ENCODE measurements at places on chromosomes 11 and 22.

DNA sequence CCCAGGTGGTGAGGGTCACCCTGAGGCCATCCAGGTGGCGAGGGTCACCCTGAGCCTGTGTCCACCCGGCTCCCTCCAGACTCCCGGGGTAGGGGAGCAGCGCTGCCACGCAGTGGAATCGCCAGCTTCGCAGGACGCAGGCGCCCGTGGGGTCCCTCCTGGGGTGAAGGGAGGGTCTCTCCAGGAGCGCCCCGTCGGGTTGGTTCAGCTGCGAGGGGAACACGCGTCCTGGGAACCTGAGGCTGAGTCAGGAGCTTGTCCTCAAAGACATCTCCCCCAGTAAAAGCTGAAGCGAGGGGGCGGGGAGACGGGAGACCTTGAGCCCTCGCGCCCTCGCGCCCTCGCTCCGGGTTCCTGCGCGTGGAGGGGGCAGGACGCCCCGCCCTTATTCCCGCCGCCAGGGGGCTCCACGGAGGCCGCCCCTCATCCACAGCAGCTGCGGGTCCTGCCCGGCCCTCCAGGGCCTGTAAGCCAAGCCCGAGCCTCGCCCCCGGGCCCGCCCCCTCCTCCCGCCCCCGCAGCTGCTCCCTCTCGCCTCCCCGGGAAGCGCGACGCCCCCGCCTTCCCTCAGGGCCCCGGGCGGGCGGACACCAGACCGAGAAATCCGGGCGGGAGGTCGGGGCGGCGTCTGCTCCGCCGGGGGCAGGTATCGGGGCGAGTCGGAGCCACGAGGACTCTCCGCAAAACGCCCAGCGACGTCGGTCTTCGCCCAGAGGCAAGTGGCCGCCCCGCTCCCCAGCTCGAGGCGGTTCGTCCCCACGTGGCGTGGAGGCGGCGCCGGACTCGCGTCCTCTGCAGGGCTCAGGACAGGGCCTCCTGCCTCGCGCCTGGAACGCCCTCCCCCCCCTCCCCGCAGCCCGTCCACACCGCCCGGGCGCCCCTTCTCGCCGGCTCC is 22.8 kb downstream of the PIM3 start:
- no peak for DNase-seq

GRCh38 chr11:134537941-134538340 is 125.9 kb upstream of the B3GAT1 start:
- DNase-seq, result no peak

DNA sequence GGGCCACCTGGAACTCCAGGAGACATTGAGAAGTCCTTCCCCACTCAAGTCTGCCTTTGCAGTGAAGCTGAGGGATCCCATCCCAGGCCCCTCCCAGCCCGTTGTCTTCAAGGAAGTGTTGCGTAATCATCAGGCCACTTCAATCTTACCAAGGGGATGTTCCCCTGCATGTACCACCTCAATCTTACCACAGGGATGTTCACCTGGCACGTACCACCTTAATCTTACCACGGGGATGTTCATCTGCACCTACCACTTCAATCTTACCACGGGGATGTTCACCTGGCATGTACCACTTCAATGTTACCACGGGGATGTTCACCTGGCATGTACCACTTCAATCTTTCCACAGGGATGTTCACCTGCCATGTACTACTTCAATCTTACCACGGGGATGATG is 108.0 kb upstream of the SYN3 start:
- no peak for DNase-seq

DNA sequence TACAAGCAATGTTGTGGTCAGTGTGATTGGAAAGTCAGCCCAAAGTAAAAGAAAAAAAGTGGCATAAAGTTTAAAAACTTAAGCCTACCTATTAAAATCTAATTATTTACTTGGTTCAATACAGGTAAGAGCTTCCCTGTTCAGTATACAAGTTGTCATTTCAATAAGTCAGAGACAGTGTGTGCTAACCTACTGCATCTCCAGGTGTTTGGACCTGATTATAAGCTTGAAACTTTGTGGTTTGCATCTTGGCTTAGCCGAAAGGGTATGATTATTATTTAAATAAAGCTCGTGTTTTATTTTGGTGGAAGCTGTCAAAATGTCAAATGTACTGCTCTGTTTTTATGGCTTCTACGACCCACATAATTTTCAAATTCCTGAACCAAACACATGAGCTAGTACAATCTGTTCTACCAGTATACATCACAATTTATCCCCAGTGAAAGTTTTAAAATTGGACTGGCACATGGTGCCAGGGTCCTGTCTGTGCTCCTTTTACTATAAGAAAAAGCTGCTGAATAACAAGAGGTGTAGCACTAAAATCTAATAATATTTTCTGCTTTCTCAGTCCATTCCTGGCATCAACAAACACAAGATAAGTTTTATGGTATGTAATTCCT is 103.9 kb upstream of the ANO3 start:
- DNase-seq, result no peak

DNA sequence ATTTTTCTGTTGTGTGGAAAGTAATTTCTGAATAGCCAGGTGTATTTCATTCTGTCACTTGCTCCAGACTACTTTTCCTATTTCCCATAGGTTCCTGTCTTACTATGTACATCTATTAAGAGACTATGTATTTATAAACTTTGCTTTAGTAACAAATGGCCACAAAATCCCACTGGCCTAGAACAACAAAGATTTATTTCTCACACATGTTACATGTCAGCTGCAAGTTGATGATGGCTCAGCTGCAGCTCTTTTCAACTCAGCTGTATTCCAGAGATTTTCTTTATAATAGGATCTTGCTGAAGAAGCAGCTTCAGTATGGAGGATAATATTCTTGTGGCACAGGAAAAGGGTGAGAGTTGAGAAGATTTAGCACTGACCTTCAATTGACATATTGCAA is 539.6 kb upstream of the LRRC4C start:
- DNase-seq, result no peak

GRCh38 chr22:29617922-29618629 is 14.6 kb downstream of the NF2 start:
- DNase-seq, result no peak

DNA sequence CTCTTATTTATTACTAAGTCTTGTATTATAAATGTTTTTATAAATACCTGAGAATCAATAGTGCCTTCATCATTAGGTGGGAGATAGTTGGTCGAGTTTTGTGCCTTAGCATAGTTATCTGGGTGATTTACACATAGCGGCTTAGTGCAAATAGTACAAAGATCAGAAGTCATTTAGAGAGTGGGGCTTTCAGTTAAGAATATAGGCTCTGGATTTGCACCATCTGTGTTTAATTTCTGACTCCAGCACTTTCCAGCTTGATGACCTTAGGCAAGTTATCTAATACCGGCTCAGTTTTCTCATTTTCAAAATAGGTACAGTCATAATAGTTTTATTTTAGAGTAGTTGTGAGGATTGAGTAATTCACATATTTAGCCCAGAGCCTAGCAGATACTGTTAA is 26.4 kb downstream of the PDE3B start:
- no peak for DNase-seq

DNA sequence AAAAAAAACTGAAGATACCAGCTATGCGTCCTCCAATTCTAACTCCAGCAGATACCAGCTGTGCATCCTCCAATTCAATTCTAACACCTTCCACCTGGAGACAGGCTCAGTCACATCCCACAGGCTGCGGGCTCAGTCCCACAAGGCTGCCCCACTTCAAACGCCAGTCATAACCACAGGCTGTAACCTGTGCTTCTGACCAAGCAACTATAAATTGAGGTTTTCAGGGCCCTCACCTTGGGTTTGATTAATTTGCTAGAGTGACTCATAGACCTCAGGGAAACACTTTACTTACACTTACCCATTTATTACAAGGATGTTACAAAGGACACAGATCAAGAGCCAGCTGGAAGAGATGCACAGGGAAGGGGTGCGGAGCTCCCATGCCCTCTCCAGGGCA is 32.4 kb upstream of the MSANTD2 start:
- DNase-seq, result no peak

DNA sequence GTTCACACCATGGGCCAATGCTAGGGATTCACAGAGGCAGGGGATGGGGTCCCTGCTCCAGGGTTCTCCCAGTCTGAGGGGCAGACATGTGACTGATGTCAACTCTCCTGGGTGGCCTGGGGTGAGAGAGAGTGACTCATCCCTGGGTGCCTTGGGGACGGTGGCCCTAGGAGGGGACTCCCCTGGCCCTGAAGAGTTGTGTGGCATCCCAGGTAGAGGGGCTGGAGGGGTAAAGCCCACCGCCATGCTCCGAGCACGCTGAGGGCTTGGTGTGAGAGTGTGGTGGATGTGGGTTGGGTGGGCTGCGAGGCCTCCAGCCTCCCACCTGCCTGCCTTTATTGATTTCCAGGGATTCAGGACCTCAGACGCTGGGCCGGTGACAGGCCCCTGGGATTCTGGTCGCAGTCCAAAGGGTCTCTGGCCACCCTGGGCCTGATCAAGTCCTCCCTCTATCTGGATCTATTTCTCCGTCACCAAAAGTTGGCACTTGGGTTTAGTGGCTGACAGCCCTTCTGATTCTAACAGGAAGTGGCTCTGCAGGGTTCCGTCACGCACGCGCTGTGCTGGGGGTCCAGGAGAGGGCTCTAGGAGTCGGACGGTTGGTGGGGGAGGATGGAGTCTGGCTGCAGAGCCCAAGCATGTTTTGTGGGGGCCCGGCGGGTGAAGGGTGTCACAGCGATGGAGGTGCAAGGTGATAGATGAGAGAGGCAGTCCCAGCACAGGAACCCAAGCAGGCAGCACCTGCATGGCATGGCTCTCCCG is 27.3 kb upstream of the WNT7B start:
- DNase-seq, result no peak

GRCh38 chr11:116811194-116811593 is 11.9 kb downstream of the APOA4 start:
- no peak for DNase-seq

DNA sequence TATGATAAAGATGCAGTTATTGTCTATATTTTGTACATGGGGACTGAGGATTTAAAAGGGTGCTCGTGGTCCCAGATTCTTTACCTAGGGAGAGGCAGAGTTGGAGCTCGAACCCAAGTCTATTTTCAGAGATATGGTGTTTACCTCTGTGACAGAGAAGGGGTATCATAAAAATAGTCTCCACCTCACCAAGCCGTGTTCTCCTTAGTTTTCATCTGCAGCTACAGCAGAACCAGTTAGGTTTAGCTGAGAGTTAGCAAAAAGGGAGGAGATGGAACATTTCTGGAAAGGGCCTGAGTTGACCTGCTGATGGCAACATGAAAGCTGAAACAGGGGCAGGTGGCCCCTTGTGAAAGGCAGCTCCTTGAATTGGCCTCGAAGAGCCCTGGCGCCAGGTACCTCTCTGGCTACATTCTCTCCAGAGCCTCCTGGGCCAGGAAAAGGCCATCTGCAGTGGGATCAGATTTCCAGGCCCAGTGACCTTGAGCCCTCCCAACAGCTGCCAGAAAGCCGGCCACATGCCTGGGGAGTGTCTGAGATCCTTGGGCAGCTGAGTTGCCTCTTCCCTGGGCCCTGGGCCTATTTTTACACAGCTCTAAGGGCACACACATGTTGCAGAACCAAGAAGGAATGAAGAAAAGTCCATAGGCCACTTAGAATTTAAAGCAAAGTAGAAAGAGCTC is 136.6 kb downstream of the NAV2 start:
- no peak for DNase-seq

- DNase-seq, result no peak
Measured at GRCh38 chr11:127017482-127017881, 16.9 kb upstream of the KIRREL3 start.

DNA sequence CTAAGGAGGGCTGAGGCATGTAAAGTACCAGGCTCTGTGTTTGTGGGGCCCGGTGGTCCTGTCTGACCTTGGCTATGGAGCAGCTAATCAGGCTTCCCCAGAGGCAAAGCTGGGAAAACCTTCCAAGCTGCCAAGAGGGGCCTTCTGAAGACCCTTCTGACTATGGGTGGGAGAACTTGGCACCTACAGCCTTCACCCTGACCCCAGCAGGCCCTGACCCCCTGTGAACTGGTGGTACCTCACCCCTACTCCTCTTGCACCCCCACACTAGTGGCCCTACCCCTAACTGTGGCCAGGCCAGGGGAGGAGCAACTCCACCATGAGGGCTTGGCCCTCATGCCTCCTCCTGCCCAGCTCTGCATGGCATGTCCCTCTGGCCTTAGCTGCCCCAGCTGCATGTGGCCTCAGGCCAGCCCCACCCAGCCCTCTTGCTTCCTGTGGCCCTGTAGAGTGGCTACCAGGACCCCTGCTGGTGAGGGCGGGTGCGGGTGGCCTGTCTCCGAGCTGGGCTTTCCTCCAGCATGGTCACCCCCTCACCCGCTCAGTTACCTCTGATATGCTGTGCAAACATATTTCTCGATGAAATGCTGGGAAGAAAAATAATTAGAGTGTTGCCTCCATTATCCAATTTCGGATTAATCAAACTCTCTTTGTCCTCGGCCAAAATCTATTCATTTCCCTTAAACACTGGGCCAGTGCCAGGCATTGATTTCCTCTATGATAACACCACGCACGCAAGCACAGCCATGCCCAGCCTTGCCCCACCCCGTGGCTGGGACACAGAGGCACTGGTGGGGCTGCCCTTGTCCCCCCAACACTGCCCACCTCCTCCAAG is 7.5 kb downstream of the GNAZ start:
- DNase-seq, result no peak

GRCh38 chr11:96875712-96876111 is 485.9 kb downstream of the JRKL start:
- no peak for DNase-seq

DNA sequence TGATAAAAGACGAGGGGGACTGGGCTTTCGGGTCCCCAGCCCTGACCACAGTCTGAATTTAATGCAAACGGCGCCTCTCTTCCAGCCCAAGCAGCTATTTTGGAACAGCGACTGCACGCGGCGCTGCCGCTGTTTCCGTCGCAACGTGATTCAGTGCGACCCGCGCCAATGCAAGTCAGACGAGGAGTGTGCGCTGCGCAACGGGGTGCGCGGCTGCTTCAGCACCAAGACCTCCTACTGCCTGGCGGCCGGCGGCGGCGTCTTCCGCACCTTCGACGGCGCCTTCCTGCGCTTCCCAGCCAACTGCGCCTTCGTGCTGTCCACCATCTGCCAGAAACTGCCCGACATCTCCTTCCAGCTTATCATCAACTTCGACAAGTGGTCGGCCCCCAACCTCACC is 56.7 kb downstream of the TECTA start:
- DNase-seq, result no peak

- DNase-seq, result no peak
Measured at GRCh38 chr11:124769806-124770774, 8.0 kb upstream of the ESAM start.

GRCh38 chr22:36921309-36922104 is 8.1 kb downstream of the CSF2RB start:
- DNase-seq, result no peak

- no peak for DNase-seq
Measured at GRCh38 chr11:31805037-31805628, 6.0 kb downstream of the PAX6 start.
